M059J (cell line): ENCODE measurements at places on chromosomes 7 and 10. TPM values are rescaled to one million over a fixed set of nuclear protein-coding genes. Genes with fewer than 3 reads are reported as not detected.
A peak's percentile ranks its signal among the peaks of the same experiment; 100 is the strongest.

Gene FXYD4
- total RNA-seq: not detected in 2 replicates

GRCh38 chr7:142908290-142908689 is 22.7 kb upstream of the TRPV6 start:
- no peak for DNase-seq

- DNase-seq: no peak
Observed at GRCh38 chr10:132149271-132149670, 37.5 kb upstream of the DPYSL4 start.

Gene SUN3
- 0.59 TPM in 1 of 2 replicates, not detected in the other for total RNA-seq

Gene RBM17
- total RNA-seq: 15.5 and 17.1 TPM in 2 replicates

DNA sequence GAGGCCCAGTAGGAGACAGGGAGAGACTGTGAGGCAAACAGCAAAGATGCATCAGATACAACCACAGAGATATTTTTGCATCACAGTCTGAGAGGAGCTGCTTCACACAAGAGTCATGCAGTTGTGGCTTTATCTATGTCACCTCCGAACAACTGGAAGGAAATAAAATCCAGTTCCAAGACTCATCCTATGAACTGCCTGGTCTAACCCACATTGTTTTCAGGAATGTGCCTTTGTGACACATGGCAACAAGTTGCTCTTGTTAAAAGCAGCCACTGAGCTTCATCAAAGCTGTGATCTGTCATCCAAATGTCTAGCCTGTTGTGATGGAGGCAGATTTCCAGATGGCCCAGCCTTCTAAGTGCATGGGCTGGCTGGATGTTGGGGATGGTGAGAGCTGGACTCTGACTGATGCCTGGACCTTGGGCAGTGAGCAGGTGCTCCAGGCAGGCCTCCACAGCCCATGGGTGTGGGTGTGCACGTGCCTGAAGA is 255.0 kb downstream of the BMPER start:
- DNase-seq: peak; percentile 70

Gene CRYGN
- not detected in 2 replicates for total RNA-seq

Gene ADAM12
- 43.4 and 76.1 TPM in 2 replicates for total RNA-seq

GRCh38 chr10:83965473-83965872 is 173.8 kb upstream of the GHITM start:
- no peak for DNase-seq

- DNase-seq: no peak
Observed at GRCh38 chr10:5588603-5589002, 63.8 kb downstream of the CALML3 start.

DNA sequence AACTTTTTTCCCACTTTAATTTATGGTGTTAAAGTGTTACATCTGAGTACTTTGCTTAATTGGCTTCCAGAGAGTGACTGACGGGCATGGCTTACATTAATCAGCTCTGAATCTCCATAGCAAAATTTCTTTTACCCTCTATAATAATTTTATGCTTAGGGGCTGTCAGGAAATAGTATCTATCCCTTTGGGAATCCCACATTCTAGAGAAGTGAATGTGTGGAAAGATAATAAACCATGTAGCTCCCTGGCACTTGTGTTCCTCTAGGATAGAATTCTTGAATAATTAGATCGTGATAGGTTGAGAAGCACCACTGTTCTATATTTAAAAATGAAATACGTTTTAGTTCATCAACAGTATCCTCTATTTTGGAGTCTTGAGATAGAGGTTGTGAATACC is 89.6 kb downstream of the DNAJB9 start:
- no peak for DNase-seq

Gene TRPV5
- total RNA-seq: not detected in 2 replicates

Gene GCK
- not detected in 2 replicates for total RNA-seq

Gene HOXA13
- 1.4 and 3.4 TPM in 2 replicates for total RNA-seq

GRCh38 chr7:148537435-148537834 is 53.1 kb upstream of the C7orf33 start:
- DNase-seq: no peak

DNA sequence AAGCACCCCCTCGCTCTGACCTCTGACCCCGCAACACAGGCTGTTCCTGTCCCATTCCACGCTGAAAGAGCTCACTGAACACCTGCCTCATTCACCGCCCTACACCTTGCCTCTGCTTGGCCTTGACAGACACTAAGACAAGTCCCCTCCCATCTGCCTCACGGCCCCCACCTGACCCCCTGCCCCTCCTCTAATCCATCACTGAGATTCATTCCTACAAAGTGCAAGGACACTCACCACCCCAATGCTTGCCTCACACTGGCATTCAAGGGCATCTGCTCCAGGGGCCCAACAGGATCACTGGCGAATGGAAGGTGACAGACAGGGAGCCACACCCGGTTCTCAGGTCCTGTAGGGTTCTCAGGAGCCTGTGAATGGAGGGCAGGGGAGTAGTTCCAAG is 68.1 kb upstream of the NANOS1 start:
- no peak for DNase-seq

DNA sequence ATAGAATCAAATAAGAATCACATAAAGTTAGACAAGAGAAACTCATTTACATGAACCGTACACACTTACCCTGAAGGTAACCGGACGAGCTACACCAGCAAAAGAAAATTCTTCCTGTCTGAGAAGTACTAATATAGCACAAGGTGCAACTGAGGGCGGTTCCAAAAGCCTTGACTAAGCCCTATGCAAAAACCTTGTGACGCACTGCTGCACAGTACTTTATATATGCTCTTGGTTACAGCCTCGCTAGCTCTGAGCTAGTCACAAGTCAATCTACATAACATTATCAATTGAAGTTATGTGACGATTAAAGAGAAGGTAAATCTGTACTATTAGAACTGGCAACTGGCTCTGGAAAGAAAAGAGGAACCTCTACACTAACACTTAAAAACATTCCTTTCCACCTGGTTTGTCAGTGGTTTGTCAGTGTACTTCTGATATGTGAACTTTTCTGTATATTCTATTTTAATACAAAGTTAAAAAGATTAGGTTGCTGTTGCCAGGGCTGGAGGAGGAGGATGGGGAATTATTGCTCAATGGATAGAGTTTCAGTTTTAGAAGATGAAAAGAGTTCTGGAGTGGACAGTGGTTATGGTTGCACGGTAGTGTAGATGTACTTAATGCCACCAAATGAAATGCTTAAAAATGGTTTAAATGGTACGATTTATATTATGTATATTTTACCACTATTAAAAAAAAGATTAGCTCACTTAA is 21.6 kb downstream of the NT5C3A start:
- DNase-seq: no peak

DNA sequence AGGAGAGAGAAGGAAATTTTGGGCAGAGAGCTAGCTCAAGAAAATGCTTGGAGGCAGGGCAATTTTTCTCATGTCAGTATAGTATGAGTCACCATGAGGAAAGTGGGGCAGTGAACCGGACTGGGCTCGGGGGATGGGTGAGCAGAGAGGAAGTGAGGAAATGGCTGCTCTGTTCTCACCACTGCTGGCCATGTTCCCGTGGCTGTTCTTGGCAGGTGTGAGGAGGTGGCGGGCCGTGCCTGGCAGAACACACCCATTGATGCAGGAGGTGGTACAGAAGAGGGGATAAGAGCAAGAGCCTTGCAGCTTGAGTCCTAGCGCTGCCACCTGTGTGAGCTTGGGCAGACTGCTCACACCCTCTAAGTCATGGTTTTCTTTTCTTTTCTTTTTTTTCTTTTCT is 304.4 kb upstream of the LYZL1 start:
- peak; percentile 80 for DNase-seq

Gene TRIM50
- total RNA-seq: not detected in 2 replicates

DNA sequence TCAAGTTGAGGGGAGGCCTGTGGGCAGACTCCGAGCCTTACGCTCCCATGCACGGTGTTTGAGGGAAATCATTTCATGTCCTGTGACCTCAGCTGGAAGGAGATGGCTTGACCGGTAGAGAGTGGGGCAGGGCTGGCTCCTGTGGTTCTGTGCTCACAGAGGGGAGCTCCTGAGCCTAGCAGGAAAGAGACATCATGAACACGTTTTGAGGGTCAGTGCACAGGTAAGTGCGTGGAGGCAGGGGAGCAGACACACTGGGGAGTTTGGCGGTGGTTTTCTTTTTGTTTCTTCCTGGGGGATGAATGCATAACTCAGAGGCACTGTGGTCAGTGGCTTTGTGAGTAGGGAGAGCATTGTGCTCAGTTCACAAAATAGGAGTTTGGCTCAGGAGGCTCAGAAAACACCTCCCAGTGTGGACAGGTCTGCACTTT is 22.5 kb downstream of the ADCY1 start:
- DNase-seq: no peak

- peak; percentile 26 for DNase-seq
Observed at GRCh38 chr10:114821915-114822443, 399 bp downstream of the FHIP2A start.

DNA sequence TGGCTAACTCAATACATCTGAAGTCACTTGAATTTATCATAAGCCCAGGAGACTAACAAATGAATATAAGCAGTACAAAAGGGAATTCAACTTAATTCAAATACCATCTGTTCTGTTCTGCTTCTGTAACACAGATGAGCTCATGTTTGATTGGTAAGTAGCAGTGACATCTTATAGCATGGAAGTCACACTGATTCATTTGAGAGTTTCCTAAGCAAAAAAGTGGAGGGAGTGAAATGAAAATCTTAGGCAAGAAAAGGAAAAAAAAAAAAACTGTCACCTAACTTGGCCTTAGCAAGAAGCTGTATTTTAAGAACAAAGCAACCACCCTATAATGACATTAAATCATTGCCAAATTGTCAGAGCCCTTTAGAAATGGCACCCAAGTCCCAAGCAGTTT is 49.5 kb downstream of the SMURF1 start:
- no peak for DNase-seq

Gene PRSS2
- not detected in 2 replicates for total RNA-seq

Gene FGFR2
- total RNA-seq: 2.1 and 6.8 TPM in 2 replicates

Gene WNT8B
- total RNA-seq: not detected in 2 replicates

GRCh38 chr7:105840981-105841749 is 35.2 kb downstream of the ATXN7L1 start:
- peak; percentile 54 for DNase-seq

DNA sequence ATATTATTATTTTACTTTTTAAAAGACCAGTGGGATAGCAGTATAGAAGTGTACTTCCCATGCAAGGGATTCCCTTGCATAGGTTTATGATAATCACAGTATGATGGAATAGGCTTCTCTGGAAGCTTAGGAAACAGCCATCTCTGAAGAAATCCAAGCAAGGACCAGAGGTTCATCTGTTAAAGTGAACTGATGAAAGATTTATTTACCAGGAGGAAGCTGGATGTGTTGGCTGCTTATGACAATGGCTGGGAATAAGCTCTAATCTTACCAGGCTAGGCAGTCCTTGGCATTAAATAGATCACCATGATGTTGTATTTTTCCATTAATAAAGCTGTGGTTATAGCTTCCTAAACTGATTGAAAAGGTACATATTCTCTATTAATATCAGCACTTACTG is 32.0 kb downstream of the FRA10AC1 start:
- no peak for DNase-seq

Gene FEZF1
- not detected in 2 replicates for total RNA-seq

GRCh38 chr7:134018306-134018705 is 108.8 kb upstream of the LRGUK start:
- DNase-seq: no peak

Gene RBM33
- total RNA-seq: 8.3 and 15.5 TPM in 2 replicates

DNA sequence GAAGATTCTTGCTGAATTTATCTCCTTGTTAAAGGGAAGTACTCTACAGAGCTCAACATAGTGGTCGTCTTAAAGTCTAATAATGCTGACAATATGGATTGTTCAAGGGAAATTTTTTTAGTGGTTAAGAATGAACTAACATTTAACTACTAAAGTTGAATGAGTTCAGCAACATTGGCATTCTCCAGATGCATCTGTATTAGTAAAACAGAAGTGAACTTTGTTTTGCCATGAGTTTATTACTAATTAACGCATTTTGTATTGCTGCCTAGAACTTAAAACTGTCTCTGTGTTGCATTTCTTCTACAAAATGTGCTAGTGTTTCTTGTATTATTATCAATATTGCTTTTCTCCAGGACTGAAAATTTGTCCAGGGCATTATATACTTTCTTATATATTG is 67.5 kb downstream of the C1GALT1 start:
- no peak for DNase-seq

DNA sequence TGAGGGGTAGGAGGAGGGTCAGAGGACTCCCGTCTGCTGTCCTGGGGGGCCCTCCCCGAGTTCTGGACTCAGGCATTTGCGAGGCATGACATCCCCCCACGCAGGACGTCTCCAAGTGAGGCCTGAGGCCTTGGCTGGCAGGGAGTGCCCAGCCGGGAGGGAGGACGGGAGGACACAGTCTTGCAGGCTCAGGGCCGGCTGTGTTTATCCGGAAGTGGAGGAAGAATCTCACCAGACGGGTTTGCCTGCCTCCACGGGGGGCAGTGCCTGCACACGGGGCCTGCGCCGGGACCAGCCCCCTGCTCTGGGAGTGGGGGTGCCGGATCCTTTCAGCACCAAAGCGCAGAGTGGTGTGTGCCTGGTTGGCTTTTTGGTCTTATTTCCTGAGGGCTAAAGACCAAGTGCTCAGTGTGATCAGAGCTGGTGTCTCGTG is 10.9 kb downstream of the PWWP2B start:
- no peak for DNase-seq

DNA sequence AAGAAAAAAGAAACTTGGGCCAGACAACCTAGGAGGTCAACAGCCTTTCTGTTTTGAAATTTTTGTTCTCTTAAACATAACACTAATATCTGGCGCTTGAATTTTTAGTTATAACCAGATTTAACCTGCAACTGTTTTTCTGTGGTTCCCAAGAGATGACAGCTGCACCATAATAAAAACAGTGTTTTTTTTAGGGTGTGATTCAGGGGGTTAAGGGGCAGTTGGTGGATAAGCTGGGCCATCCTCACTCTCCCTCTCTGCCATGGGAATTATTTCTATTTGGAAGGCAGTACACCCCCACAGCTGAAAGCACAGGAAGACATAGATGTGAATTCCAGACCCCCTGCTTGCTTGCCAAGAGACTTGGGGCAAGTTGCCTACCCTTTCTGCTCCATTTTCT is 20.1 kb upstream of the TM9SF3 start:
- peak; percentile 19 for DNase-seq

GRCh38 chr7:139488810-139489209 is 5.3 kb upstream of the KLRG2 start:
- DNase-seq: no peak

DNA sequence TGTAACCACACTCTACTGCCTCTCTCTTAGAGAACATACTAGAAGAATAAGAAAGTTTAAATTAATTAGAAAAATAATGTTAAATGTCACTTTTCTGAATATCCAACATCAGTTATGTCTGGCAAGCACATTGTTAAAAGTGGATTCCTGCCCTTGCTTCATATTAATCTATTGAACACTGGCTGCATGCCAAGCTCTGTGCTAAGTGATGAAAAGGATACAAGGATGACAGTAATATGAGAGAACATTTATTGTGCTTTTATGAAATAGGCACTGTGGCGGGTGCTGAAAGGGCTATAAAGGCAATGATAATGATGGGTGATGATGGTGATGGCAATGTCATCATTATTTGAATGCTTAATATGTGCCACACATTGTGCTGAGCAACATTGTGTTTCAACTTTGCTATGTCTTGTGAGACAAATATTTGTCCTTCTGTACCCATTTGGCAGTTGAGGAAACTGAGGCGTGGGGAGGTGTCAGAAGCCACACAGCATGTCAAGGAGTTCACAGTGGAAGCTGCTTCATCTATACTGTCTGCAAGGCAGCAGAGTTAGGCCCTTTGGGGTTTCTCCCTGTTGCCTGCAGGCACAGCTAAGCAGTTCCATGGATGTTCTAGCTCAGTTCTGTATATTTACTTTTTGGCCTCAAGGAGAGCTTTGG is 64.2 kb upstream of the RAPGEF5 start:
- DNase-seq: no peak
